Stimulated activated naive CD8-positive, alpha-beta T cell treated with anti-CD3 and anti-CD28 coated beads, Interleukin-15, Interleukin-2, amounts not matched to agents 100 U/mL and 50 U/mL, for 24 hours (primary cell): ENCODE measurements at places on chromosomes 2 and 18.

GRCh38 chr2:54514822-54515569 lies 58.9 kb downstream of the SPTBN1 start:
- no peak for DNase-seq

DNA sequence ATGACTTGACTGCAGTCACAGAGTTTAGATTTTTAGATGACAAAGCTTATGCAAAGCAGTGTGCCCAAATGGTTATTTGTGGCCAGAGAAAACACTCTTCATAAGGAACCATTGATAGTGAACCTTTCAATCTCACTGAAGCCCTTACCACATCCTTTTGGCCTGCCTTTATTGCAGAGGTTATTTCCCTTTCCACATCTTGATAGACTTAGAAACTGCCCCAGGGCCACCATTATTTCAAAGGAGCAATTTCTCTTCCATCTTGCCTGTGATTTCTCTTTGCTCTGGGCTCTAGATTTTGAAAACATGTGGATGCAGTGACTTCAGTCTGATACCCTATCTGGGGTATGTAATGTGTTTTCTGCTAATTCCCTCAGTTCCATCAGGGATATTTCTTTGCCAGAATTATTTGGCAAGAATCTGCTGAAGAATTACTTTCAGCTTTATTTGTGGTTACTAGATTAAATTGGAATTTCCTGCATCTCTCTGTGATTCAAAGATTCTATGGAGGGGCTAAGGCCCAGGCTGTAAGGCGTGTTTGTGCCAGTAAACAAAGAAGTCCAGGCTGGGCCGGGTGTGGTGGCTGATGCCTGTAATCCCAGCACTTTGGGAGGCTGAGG lies 51.0 kb downstream of the MOGAT1 start:
- no peak for DNase-seq

DNA sequence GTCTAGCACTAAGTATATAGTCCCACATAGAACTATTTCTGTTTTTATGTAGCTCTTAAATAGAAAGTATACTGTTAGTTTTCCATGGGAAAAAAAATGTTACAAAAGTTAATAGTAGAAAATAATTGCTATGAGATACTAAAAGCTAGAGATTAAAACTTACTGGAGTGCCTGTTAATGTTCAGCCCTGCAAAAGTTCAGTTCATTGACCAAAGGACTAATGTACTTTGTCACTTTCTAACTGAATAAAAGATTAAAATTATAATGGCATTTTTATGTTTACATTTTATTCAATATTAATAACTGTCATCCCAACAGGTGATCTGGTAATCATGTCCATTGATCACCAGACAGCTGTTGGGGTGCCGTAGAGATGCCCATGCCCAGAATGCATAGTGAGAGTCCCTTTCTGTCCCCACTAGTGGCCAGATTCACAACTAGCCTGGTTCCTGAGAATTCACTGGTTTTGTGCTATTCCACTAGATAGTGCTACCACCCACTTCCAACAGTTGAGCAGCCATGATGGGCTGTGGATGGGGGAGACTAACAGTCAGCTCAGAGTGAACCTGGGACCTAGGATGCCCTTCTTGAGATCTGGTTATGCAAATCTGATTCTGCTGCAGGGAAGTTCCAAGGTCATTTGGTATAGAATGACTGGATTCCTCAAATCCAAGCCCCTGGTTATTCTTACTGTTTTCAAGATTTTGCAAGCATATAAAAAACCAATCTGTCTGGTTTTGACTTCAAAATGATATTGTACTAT lies 57.8 kb downstream of the AFTPH start:
- no peak for DNase-seq

DNA sequence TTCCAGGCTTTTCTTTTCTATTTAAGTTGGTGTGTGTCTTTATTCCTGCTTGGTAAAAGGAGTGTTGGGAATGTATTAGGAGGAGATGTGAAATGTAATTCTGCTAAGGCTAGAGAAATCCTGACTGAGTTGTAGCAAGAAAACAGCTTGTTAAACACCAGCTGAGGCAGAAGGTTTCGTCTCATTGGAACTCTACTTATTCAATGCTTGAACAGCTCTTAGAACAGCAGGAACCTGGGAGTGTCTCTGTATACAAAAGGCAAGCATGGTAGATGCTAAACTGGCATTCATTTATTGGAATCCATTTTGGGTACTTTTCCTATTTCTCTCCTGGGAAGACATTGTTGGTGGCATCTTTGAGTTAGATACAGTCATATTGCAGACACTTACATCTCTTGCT lies 280.9 kb downstream of the HRH4 start:
- no peak for DNase-seq

DNA sequence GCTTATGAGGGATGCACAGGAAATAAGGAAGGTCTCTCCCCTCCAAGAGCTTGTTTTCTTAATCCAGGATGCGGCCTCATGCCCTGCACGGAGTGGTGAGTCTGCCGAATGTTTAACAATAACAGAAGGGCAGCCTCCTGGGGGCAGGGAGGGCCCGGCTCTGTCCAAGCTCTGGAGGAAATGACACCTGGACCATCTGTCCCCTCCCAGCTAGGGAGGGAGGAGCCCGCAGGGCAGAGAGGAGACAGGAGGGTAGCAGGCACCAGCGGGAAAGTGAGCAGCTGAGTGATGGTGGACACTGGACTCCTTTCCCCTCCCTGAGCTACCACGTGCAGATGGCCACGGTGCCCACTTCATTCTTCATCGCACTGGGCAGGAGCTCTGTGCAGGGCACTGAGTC lies 398.2 kb upstream of the MYT1L start:
- DNase-seq, result no peak

DNA sequence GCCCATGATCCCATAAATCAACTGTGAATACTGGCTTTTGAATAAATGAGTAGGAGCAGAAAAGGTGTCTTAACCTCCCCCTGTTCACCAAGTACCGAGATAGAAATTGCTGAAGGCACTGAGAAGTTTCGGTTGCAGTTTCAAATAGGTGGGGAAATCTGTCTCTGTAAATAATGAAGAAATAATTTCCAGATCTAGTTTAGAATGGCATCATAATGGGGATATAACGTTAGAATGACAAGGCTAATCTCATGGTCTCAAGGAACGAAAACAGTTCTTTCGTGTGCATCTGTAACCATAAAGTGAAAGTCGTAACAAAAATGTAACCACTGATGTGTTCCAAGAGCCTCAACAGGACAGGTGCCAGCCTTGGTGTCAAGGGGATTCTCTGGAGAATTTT lies 49.9 kb upstream of the TMEM18 start:
- no peak for DNase-seq
